NCI-H1105 treated with DMSO at 0.1 percent for 48 hours (cell line): ENCODE measurements at places on chromosomes 11 and 22.
A peak's percentile ranks its signal among the peaks of the same experiment; 100 is the strongest.

DNA sequence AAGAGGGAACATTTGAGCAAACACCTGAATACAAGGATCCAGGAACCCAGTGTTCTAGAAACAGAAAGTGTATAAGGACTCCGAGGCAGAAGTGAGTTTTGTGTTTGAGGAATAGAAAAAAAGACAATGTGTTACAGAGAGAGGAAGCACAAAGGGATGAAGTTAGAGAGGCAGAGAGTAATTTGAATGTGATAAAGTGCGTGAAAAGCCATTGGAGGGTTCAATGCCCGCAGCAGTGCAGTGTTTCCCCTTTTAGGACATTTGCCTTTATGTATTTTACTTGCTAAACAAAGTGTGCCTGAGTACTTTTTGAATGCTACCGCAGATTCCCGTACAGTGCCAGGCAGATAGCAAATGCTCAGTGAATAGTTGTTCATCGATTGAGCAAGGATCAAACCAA, 508.5 kb downstream of the RAB38 start:
- DNase-seq: no peak

GRCh38 chr11:88016392-88017170, 158.7 kb downstream of the RAB38 start:
- DNase-seq: peak; percentile 88

GRCh38 chr11:62508336-62509058, 38.1 kb downstream of the AHNAK start:
- peak; percentile 10 for DNase-seq

DNA sequence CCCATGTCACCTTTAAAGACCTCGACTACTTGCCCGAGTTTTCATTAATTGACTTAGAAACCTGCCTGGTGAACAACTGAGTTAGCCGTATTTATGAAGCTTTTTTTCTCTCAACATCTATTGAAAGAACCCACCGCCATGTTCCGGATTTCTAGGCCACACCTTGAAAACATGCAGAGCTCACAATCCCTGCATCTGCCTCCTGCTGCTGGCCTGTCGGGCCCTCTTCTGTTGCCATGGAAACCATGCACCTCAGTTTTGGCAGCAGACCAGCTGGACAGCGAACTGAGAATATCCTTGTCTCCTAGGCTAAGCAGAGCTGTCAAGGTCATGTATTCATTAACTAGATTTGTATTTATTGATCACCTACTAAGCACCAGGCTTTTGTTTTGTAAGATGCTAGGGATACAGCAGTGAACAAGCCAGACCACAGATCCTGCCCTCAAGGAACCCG, 4.3 kb upstream of the PATZ1 start:
- DNase-seq: peak; percentile 80

GRCh38 chr22:31602259-31602952, 59.6 kb downstream of the PISD start:
- no peak for DNase-seq

DNA sequence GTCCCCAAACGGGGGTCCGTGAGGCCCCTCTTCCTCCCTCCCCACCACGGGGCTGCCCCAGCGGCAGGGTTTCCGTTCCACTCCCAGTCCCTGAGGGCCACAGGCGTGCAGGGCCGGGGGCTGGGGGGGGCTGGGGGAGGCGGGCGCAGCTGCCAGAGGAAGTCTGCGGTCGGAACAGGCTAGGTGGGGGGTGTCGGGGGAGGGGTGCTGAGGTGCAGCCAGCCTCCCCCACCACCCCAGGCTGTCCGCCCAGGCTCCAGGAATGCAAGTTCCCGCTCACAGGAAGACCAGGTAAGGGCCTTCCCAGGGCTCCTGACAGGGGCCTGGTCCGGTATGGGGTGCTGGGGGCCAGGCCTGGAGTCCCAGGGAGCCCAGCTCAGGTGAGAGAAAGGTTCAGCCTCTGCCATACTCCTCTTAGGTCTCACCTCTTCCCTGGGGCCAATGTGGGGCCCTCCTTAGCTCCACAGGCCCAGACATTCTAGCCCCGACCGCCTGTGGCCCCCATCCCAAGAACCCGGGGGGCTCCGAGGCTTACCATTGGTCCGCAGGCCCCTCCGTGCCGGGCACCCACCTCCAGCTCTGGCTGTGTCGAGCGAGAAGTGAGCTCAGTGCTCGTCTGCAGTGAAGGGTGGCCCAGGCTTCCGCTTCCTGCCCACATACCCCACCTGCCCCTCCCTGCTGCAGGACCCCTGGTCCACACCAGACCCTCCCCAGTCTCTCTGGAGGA, at the start of gene PTPRCAP:
PTPRCAP (minus strand) TSS at position 601 of the 727 bp plus-strand sequence; CDS start at position 538, 63 bp downstream.
- no peak for DNase-seq

- DNase-seq: no peak
Observed at GRCh38 chr11:118888398-118888797, 4.7 kb downstream of the CXCR5 start.

GRCh38 chr11:124747406-124748099, 4.5 kb downstream of the VSIG2 start:
- DNase-seq: no peak

DNA sequence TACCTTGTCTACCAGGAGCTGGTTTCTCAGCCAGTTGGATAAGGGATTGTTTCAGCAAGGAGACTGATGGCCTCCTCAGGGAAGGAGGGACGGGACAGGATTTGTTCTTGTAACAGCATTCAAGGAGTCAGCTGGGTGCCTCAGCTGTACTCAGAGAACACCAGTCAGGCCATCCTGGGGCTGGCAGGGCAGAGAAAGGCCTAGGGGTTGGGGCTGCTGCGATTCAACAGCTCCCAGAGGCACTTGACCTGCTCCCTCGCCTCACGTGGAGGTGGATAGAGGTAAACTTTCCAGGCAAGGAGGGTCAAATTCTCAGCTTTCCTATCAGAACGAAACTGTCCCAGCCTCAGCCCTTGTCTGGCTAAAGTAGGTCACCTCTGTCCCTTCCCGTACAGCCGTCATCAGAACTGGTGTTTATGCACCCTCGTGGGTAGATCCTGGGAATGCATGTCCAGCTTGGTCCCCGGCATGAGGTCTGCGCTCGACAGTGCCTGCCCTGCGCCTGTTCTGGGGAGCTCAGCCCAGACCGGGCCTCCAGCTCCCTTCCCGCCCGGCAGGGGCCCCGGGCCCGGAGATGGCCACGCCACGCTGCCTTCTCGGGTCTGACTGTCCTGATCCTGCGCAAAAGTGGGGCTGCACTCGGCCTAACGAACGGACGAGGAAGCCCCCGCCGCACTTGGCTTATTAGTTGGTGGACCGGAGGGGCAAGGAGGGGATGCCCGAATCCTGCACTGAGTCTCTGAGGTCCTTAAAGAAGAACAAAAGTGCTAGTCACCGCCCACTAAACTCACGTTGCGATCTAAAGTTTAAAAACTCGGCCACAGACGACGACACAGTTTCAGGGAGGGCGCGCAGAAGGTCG, 762 bp upstream of the CCDC134 start:
- no peak for DNase-seq

GRCh38 chr11:970319-970871, 44.7 kb downstream of the AP2A2 start:
- DNase-seq: no peak

- no peak for DNase-seq
Observed at GRCh38 chr11:96317985-96318384, 25.0 kb downstream of the MAML2 start.

GRCh38 chr11:45253640-45254039, 32.5 kb downstream of the SYT13 start:
- DNase-seq: no peak

GRCh38 chr11:33959855-33960400, 68.1 kb upstream of the LMO2 start:
- DNase-seq: no peak

DNA sequence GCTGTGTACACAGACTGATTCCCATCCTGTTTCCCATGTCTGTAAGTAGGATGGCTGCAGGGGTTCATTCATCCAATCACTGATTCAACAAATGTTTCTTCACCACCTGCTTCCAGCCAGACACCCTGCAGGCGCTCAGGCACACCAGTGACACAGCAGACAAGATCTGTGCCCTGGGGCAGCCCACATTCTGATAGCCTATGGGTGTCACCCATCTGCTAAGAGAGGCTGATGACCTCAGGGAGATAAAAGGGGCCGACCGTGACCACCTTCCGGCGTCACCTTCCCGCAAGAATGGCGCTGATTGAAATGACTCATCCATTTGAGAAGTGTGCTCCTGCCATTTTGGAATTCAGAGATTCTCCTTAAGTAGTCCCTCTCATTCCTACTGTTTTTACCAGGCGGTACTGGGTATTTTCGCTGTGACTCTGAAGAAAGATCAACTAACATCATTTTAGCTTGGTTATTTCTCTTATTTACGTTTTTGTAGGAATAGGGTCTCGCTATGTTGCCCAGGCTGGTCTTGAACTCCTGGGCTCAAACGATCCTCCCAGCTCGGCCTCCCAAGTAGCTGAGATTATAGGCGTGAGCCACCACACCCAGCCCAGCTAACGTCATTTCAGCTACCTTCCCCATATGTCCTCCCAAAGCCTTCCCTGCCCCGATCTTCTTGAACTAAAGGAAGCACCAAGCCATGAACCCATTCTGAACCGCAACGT, 73.2 kb upstream of the BID start:
- DNase-seq: no peak

DNA sequence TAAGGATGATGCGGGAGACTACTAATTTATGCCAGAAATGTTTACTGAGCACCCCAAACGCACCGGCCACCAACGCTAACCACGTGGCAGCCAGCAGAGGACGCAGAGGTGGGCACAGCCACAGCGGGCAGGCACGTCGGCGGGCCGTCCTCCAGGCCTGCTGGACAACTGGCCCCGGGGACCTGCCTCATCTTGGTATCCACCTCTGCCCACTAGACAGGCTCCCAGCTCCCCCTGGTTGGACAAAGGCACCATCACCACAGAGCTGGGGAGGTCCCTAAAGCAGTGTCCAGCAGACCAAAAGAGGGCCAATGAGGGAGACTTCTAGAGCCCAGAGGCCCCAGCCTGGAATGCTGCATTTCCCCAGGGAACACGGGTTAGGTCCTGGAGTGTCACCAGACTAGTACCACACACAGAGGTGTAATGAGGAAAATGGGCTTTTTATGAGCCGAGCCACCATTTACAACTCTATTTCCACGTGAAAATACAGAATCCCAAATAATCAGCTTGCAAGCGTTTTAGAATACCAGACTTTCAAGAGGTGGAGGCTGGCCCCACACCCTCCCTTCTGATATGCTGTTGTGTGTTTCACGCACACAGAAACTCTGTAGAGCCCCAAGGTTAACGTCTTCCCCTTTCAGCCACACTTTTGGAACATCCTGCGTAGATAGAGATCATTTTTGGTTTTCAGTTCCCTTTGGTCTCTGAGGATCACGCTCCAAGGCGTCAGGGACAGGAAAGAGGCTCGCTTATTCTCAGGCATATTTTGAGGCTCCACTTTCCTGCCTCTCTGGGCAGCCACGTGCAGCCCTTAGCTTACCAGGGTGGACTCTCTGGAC, 23.7 kb upstream of the BID start:
- no peak for DNase-seq

GRCh38 chr11:45919806-45920530, 2.3 kb upstream of the PEX16 start:
- no peak for DNase-seq

- DNase-seq: peak; percentile 81
Observed at GRCh38 chr11:109309153-109309552, 112.8 kb upstream of the C11orf87 start.

- no peak for DNase-seq
Observed at GRCh38 chr22:17119481-17120202, 1.5 kb downstream of the TMEM121B start.

- DNase-seq: no peak
Observed at GRCh38 chr11:69120096-69120875, 35.4 kb upstream of the SMIM38 start.

DNA sequence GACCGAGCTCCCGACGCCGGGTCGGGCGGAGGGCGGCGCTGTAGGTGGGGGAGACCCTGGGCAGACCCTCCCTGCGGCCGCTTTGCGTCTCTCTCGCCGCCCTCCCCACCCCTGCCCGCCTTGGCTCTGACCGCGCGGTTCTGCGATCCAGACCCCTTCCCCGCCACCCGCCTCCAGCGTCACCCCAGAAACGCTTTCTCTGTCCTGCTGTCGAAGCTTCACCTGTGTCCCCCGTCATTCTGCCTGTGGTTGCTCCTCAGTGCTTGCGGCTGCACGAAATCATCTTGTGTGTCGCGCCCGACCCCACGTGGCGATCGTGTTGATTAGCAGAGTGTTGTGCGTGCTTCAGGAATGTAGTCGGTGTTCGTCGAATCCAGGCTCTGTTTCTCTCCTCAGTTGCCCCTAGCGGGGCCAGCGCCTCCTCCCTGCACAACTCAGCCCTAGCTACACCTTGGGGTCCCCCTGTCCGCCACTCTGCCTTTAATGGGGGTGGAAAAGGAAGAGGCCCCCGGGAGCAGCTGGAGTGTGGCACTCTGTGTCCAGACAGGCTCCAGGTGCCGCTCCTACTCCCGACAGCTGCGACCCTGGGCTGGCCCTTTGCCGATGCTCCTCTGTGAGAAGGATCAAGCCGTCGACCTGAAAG, 851 bp downstream of the PTDSS2 start:
- DNase-seq: peak; percentile 40

DNA sequence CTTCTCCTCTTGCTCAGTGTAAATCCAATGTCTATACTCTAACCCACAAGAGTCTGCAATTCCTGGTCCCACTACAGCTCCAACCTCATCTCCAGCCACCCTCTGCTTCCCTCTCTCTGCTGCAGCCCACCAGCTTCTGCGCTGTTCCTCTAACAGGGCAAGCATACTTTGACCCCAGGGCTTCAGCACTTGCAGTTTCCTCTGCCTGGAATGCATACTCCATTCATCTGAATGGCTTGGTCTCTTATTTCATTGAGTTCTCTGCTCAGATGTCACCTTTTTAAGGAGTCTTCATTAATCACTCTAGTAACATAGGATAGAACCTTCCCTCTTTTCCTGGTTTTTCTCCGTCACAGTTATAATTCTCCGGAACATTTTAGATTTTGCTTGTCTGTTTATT, 141.6 kb downstream of the BUD13 start:
- DNase-seq: no peak

- no peak for DNase-seq
Observed at GRCh38 chr22:19981171-19981960, 35.3 kb downstream of the ARVCF start.

DNA sequence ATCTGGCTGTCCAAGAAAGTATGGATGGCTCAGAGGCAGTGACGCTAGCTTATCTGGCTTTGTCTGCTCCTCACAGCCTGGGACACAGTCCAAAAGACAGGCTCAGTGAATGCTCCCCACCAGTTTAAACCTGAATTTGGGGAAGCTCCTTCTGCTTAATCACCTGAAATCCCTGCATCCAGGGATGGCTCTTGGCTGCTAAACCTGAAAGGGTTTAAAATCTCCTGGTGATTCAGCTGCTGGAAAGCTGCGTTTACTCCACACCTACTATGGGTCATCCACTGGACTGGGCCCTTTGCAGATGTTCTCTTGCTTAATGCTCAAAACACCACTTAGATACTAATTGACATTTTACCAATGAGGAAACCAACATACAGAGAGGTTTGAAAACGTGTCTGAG, 302.0 kb upstream of the NARS2 start:
- DNase-seq: no peak
